ENCODE measurements at places on chromosomes 1 and 21.

GRCh38 chr1:151157067-151157531 is 650 bp downstream of the TNFAIP8L2 start:
- no peak for DNase-seq

DNA sequence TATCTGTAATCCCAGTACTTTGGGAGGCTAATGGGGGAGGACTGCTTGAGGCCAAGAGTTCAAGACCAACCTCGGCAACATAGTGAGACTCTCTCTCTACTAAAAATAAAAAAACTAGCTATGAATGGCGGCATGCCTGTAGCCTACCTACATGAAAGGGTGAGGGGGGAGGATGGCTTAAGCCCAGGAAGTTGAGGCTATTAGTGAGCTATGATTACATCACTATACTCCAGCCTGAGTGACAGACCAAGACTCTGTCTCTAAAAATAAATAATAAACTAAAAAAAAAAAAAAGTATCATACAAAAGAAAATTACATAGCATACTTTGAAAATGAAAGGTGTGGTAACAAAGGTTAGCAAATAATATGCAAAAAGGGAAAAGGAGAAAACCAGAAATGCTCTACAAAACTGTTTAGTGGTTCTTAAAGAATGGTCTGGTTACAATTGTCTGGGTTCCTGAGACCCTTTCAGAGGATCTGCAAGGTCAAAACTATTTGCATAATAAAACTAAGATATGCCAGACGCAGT is 19.0 kb upstream of the SH2D5 start:
- DNase-seq: no peak

- peak; percentile 43 for DNase-seq
Measured at GRCh38 chr1:212368073-212368484, 46.6 kb downstream of the PACC1 start.

GRCh38 chr1:38009088-38009840 is 3.3 kb upstream of the UTP11 start:
- no peak for DNase-seq

DNA sequence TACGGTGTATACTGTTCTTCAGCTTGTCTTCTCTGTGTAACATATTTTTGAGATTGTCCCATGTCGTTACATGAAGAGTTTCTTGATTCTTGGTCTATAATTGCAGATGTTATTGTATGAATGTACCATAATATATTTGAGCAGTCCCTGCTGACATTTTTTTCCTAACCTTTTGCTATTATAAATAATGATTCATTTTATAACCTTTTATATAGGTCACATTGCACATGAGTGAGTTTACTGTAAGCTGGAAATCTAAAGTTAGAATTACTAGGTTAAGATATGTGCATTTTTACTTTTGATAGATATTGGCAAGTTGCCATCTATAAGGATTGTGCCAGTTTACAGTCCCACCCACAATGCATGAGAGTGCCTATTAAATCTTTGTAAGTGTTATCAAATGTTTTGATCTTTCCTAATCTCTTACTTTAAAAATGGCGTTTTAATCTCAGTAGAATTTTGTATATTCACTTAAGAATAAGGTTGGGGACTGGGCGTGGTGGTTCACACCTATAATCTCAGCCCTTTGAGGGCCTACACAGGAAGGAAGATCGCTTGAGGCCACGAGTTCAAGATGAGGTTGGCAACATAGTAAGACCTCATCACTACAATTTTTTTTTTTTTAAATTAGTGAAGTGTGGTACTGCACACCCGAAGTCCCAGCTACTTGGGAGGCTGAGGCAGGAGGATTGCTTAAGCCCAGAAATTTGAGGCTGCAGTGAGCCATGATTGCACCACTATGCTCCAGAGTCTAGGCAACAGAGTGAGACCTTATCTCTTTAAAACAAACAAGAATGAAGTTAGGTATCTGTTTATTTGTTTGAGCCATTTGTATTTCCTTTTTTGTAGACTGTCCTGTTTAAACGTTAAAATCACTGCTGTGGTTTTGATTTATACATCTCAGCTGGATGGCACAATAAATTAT is 36.5 kb downstream of the ZMYM1 start:
- no peak for DNase-seq

Measured in frontal cortex (tissue), 4 donors.